ENCODE measurements at places on chromosomes 3 and 15.

DNA sequence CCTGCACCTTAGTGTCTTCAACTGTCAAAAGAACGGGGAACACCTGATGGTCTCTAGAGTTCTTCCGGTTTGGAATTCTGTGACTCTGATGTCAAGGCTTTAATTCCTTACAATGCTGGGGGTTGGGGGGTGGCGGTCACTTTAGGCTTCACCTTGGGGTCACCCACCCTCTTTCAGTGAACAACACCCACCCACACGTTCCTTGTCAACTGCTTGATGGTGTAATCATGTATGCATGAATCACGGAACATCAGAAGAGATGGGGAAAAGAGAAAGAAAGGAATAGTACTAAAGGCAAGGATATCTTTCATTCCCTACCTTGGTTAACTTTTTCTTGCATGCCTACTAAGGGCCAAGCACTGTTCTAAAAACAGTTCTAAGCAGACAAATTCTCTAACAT, 7.3 kb upstream of the UBE2E1 start:
- DNase-seq, result no peak

GRCh38 chr15:66080717-66081398, 172.7 kb downstream of the MEGF11 start:
- no peak for DNase-seq

GRCh38 chr3:72848703-72849081, 447 bp upstream of the SHQ1 start:
- DNase-seq, result no peak

GRCh38 chr3:161081633-161082032, 23.5 kb downstream of the B3GALNT1 start:
- no peak for DNase-seq

DNA sequence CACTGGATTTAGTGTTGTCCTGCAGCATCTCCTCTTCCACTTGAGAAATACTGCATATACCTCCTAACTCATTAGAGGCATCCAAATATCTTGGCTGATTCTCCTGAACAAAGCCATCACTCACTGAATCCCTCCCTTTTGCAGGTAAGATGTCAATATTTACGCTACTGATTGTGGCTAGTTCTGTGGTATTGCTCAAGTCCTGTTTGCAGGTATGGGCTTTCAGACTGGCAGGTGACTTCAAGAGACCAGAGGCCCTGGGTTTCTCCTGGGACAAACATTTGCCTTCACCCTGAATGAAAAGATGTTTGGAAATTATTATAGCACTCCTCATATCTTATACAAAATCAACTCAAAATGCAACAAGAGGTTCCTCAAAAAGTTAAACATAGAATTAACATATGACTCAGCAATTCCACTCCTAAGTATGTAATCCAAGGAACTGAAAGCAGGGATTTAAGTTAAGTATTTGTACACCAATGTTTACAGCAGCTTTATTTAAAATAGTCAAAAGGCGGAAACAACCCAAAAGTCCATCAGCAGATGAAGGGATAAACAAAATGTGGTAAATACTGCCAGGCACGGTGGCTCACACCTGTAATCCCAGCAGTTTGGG, 18.6 kb downstream of the NEK4 start:
- no peak for DNase-seq

DNA sequence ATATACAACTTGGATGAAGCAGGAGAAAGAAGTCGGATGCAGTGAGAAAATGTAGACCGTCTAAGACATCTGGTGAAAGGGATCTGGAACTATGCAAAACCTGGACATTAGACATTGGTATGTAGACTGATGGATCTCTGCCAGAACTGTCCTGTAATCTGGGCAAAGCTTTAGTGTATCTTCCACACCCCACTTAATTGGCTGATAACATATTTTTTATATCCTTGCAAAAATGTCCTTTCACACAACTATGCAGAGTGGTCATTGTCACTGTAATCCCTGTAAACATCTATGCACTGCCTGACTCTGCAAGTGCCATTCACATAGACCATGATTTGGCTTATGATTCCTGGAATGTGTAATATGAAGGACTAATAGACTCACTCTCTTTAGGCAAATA, 163.1 kb downstream of the TUSC7 start:
- no peak for DNase-seq

DNA sequence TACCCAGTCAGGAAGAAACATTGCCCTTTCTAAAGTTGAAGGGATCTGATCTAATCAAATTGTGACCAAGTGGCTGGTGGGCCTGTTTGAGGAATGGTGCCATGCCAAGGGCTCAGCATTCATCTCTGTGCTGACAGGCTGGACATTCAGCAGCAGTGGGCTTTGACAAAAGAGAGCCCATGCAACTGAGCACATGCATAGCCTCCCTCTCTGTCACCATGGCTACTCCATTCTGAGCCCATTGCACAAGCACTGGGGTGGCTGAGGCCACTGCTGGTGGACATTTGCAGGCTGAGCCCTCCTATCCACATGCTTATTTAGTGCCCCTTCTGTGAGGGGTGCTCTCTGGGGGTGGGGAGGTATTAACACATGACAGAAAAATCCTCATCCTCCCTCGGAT, 28.6 kb upstream of the TNFSF10 start:
- no peak for DNase-seq

DNA sequence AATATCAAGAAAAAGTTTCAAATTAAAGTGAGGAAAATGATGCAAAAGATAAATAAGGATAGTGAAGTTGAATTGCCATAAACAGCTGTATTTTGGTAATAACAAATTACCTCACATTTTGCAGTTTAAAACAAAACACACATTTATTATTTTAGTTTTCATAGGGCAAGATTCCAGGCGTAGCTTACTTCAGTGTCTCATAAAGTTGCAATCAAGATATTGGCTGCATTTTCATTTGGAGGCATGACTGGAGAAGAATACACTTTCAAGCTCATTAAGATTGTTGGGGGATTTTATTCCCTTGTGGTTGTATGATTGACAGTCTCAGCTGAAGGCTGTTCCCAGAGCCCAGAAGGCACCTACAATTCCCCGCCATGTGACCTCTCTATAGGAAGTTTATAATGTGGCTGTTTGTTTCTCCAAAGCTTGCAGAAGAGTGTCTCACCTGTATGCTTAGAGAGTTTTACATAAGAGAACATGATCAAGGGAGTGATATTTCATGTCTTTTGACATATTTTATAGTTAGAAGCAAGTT, 151.4 kb downstream of the OTOL1 start:
- DNase-seq, result no peak

DNA sequence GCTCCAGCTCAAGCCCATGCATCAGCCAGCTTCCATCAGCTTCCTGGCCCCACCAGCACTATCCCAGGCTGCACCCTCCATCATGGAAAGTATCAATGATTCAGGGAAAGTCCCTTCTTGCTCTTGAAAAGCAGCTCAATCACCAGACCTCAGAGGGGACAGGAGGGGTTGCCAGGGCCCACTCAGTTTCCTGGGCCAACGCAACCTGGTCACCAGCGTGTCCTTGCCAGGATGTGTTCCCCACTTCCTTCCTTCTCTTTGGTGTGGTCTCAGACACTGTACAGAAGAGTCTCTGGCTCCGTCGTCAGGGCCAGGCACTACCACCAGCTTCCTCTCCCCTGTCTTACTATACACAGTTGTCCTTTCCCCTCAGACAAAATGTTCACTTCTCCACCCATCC, 3.0 kb downstream of the HDC start:
- DNase-seq, result no peak

- no peak for DNase-seq
Observed at GRCh38 chr3:42544492-42545283, 37.1 kb downstream of the SEC22C start.

DNA sequence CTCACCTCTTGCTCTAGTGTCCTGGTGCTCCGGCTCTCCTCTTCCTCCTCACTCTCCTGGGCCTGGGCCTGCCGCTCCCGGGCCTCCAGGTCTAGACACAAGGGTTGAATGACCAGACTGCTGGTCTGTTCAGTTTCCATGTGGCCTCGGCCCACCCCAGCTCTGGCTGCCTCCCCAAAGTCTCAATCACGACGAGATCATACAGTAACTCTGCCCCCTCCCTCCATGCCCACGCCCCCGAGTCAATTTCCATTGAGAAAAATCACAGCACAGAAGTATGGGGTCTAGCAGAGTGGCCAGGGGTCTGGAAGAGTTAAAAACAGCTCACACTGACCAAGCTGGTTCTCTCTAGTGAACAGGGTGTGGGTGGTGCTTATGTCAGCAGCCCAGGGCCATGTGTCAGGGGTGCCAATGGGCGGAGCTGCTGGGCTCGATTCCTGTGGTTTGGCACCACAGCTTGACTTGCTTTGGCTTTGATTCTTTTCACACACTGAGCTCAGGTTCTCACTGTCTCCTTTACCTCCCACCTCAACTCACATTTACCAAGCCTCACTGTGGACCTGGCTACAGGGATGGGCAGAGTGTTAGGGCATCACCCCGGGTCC, 6.9 kb downstream of the C15orf62 start:
- no peak for DNase-seq

DNA sequence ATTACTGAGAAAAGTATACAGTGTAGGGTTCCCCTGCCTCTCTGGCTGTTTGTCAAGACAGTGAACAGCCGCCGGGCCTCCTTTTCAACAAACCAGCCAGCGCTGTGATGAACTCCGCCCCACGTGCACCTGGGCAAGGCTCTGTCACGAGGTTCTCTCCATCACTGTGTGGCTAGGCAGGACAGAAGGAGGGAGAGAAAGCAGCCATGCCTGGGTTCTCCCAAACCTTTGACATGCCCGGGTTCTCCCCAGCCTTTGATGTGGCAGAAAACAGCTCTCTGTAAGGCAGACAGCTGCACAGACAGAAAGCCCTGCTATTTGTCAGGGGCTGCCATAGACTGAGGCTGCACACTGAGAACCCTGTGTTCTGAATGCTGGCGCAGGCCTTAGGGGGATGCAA, 101.4 kb upstream of the TRPM1 start:
- DNase-seq, result no peak

DNA sequence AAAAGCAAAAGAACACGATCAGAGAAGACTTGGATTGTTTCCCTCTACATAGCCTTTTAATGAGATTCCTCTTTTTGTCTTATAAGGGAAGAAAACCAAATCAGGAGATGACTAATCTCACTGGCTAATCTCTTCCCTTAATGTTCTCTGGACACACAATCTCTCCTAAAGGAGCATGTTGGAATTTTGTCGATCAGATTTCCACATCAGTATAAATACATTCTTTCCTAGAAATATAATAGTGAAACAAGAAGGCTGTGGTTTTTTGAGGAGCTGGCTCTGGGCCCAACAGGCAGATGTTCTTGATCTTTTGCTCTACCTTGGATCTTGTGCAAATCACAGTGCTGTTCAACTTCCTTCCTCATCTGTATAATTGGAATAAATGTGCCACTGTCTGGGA, 94.0 kb downstream of the GTPBP8 start:
- no peak for DNase-seq

- no peak for DNase-seq
Observed at GRCh38 chr15:100810229-100810628, 69.4 kb upstream of the ALDH1A3 start.

GRCh38 chr3:44501971-44502370, 24.5 kb upstream of the ZNF445 start:
- no peak for DNase-seq

GRCh38 chr3:71428841-71429596, 154.5 kb downstream of the FOXP1 start:
- DNase-seq, result no peak

DNA sequence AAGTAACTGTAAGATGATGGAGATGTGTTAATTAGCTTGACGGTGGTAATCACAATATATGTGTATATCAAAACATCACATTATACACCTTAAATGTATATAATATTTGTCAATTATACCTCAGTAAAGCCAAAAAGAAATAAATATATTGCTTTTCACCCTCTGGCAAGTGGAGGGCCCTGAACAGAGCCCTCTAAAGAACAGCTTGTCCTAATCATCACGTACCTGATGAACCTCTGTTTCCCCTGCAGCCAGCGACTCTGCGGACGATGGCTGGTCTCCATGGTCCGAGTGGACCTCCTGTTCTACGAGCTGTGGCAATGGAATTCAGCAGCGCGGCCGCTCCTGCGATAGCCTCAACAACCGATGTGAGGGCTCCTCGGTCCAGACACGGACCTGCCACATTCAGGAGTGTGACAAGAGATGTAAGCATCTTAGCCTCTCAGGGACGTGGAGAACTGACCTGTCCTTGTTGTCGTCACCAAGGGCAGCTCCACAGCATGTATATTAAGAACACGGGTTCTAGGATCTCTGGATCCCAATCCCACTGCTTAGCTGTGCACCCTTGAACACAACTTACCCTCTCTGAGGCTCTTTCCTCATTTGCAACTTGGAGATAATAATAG, 6.3 kb downstream of the THBS1 start:
- DNase-seq, result no peak

DNA sequence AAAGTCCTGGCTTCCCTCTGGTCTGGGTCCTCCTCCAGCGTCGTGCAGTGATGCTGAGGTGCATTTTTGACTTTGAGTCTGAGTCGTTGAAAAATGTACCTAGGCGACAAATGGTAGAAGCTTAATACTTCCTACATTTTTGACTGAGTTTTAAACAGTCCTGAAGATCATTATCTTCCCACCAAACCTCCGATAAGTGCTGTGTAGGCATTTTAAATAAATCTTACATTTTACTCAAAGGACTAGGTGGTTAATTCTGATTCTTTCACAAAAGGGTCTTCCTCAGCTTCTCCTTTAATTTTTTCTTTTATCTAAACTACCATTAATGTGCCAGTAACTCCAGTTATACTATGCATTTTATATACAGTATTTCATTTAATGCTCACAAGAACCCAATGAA, 70.6 kb downstream of the KAT2B start:
- DNase-seq, result no peak

- DNase-seq, result no peak
Observed at GRCh38 chr3:22922317-22922716, 280.8 kb upstream of the UBE2E2 start.
